CD4-positive, alpha-beta memory T cell (primary cell): ENCODE measurements at places on chromosomes 5 and 9.
A peak's percentile ranks its signal among the peaks of the same experiment; 100 is the strongest.

DNA sequence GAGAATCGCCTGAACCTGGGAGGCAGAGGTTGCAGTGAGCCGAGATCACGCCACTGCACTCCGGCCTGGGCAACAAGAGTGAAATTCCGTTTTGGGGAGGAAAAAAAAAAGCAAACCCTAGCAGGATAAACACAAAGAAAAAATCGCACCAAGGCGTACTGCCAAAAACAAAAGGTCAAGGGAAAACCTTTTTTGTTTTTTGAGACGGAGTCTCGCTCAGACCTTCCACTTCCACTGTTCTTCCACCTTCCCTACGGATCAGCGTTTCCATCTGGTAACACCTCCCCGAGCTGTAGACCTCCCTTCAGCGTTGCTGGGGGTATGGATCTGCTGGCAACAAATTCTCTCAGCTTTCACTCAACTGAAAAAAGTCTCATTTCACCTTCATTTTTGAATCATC is 20.1 kb upstream of the FCN2 start:
- DNase-seq, result no peak

- no peak for DNase-seq
Measured at GRCh38 chr9:122206118-122207046, 22.4 kb downstream of the LHX6 start.

DNA sequence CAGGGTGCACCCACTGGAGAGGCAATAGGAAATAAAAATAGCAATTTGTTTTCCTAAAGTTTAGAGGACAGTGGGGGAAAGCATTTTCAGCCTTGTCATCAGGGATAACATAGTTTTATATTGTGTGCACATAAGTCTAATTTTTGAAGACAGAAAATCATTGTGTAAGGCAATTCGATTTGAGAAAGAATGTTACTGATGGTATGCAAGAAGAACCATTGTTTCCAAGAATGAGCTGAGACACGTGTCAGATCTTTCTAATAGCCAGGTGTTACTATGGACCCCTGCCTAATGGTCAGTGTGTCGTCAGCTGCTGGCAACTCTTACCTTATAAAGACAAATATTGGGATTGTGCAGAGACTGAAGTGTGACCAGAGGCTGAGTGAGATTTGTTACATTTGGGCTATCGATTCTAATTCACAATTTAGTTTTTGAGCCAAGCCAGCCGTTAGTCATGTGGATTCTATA is 67.1 kb upstream of the PPP2R2B start:
- no peak for DNase-seq

DNA sequence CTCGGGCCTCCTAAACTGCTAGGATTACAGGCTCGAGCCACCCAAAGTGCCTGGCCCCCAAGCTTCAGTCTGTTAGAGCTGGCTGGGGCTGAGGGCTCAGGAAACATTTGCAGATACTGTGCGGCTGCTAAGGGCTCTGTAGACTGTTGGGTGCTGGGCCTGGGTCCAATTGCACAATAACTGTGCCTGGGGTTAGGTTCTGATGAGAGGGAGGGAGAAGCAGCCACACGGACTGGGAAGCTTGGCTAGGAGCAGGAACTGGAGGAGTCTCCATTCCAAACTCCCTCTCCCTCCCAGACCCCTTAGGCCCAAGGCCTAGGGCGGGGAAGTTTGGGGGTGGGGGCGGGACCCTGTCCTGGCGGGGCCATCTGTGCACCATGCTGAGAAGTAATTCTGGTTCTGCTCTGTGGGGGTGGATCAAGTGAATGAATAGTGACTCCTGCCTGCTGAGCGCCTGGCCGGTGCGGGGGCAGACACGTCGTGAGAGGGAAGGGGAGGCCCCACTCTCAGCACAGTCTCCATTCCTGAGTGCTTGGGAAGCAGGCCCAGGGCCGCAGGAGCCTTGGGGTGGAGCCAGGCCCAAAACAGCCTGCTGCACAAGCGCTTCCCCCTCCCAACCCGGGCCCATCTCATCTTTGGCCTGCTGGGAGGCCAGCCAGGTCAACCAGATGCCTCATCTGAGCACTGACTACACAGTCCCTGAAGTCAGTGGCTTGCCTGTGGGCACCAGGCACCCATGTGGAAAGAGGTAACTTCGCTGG is 1.5 kb downstream of the ASS1 start:
- no peak for DNase-seq

- no peak for DNase-seq
Measured at GRCh38 chr5:135228222-135228621, 170.8 kb downstream of the MACROH2A1 start.

DNA sequence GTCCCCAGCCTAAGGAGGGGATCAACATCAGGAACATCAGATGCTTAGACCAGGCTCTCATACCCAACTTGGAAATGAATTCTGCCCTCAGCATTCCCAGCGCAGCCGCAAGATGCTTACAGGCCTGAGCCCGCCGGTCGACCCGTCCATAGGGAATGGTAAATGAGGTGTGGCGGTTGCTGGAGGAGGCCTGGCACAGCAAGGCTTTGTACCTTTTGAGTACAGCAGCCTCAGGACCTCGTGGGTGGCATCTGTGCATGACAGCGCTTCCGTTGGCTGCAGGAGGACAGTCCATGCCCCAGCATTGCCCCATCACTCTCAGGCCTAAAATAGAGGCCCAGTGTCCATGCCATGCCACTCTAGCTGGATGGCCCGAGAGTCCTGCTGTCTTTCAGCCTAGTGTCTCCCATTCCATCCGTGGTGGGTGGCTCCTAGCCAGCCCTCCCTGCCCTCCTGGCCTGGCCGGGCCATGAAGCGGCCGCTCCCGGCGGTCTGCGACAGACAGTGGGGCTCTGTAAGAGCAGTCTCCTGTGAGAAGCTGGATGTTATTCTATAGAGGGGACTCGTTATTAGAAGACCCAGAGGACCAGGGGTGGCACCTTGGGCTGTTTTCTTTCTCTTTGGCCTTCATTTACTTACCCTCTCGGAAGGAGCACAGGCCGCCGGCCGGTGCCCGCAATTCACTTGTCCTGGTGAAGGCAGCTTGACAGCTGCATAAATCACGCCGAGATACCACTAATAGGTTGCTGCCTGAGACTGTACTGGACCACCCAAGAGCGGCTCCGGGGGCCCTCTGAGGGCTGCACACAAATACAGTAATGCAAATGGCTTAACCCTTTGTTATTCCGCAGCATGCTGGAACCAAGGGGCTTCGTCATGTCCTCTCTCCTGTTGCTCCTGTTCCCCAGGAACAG is 223.5 kb upstream of the TUT7 start:
- DNase-seq, result no peak

GRCh38 chr9:99353408-99353807 is 131.3 kb downstream of the SEC61B start:
- no peak for DNase-seq

DNA sequence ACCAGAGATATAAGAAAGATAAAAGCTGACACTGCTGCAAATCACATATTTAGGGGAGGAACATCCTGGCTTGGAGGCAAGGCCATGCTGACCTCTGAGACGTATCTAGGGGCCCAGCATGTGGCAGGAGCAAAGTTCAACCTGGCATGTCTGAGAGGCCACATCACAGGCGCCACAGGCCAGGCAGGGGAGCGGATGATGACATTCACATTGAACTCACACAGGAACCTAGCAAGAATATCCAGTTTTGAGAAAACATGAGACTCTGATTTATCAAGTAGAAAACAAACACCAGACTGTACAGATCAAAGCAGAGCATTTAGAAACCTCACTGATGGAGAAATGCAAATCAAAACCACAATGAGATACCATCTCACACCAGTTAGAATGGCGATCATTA is 64.2 kb upstream of the STK32A start:
- DNase-seq, result peak; percentile 41

- DNase-seq, result no peak
Measured at GRCh38 chr5:2755681-2756171, 4.2 kb upstream of the IRX2 start.

GRCh38 chr9:116178481-116179211 is 25.1 kb downstream of the PAPPA start:
- DNase-seq, result no peak

GRCh38 chr9:134605966-134606357 is 35.6 kb upstream of the COL5A1 start:
- no peak for DNase-seq

GRCh38 chr9:90979138-90979551 is 177.5 kb downstream of the SYK start:
- no peak for DNase-seq

GRCh38 chr5:83983852-83984251 is 263.2 kb upstream of the HAPLN1 start:
- no peak for DNase-seq

DNA sequence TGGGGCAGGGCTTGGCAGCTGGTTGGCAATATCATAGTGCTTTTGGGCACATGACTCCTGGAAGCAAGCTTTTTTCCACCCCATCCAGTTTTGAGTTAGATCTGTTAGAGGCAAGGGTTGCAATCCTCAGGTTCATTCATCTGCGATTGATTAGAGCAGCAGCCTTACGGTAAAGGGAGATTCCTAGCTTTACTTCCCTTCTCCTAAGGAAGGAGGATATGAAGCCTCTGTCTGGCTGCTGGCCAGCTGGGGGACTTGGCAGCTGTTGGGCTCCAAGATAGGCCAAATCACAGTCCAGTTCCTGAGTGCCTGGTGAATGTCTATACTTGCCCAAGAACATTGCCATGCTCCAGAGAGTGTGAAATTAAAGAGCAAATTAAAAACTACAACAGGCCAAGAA is 113.4 kb upstream of the CCNH start:
- DNase-seq, result no peak

GRCh38 chr5:88732181-88732633 is 150.8 kb downstream of the MEF2C start:
- no peak for DNase-seq

DNA sequence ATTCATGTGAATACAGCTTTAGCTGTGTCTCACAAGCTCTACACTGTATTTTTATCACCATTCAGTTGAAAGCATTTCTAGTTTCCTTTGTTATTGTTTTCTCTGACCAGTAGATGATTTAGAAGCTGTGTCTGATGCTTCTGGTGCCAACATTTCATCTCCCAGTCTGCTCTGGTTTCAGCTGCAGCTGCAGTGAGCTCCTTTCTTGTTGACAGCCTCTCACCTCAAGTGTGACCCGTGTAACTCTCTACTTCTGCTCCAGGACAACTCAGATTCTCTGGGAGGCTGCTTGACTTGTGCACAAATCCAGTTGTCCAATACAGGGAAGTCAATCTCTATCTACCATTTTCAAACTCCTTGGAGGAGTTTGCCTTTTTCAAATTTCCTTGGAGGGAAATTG is 504.8 kb downstream of the DIRAS2 start:
- no peak for DNase-seq

DNA sequence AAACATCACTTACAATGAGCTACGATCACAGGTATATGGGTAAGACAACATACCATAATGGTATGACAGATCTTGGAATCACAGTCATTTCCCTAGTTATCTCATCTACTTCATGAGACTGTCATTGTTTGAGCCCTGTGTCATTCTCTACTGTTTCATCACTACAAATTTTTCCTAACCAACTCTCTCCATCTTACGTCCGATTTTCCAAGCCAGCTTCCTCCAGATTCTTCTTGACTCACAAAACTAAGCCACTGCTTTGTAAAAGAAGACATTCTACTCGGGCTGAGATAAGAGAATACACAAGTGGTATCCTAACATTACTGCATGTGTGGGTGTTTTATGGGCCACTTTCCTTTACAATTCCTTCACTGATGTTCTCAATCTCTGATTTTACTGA is 49.6 kb downstream of the SERINC5 start:
- no peak for DNase-seq

- DNase-seq, result no peak
Measured at GRCh38 chr5:79689541-79690466, at the start of gene CMYA5. TSS of gene CMYA5 (plus strand) at chr5:79689836. CDS start at chr5:79689908, 72 bp downstream.

- peak; percentile 91 for DNase-seq
Measured at GRCh38 chr9:114898741-114899140, 31.6 kb downstream of the TNFSF8 start.
